Breast epithelium (tissue), 4 donors: ENCODE measurements at places on chromosomes 3 and 15. TPM values are rescaled to one million over a fixed set of nuclear protein-coding genes. Genes with fewer than 3 reads are reported as not detected.

The SLTM gene
- 195 TPM for total RNA-seq

The SERPINI1 gene
- 4.3 TPM for total RNA-seq

The NME9 gene
- total RNA-seq: 0.48 TPM

- no peak overlapping the region for H3K4me3 ChIP-seq
- H3K4me1 ChIP-seq: no peaks in the 10 kb centered on the region
Measured at GRCh38 chr15:35626571-35627318, 80.8 kb upstream of the DPH6 start.

DNA sequence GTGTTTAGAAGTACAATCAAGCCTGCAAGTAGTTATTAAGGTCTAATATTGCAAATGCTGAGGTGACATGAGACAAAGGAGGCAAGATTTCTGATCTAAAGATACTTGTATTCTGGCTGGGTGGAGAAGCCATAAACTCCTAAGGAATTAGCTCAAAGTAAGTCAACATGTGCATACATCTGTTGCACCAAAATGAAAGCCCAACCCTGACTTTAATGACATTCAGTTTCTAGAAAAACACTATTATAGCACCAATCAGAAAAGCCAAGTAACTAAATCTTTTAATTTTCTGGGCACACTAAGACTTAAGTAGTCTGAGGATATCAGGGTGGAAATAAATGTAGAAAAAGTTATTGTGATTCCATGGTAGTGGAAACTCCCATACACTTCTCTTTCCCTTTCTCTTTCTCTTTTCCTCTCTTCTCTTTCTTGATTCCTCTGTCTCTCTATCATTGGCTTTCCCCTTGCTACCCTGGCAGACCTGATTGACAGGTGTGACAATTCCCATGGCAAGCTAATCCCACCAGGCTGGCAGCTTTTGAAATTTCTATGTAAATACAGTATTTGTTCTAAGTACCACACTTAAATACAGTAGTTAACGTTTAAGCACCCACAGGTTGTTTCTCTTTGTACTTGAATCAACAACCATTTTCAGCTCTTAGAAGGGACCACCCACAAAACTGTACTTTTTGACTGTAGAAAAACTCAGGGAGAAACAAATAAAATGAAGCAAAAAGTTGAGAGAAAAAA, 528.4 kb upstream of the SEMA6D start:
- H3K4me1 ChIP-seq: no peaks in the 10 kb centered on the region
- no peaks in the 10 kb centered on the region for H3K36me3 ChIP-seq
- no peak overlapping the region for H3K4me3 ChIP-seq

DNA sequence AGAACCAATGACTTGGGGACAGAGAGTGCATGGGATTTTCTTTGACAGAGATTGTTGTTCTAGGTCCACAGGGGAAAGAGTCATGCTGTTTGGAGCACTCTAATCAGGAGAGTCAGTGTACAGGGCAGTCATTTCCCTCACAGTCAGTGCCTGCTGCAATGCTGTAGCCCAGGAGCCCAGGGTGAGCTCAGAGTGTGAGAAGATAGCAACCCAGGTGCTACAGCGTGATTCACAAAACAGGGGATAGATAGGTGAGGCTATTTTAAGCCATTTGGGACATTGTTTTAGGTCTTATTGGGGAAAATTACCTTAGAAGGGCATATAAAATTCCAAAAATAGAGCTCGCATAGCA, 37.3 kb downstream of the LNP1 start:
- H3K27ac ChIP-seq: no peak overlapping the region
- no peak overlapping the region for H3K4me3 ChIP-seq
- no peaks in the 10 kb centered on the region for H3K36me3 ChIP-seq
- no peak for DNase-seq
